ENCODE measurements at places on chromosomes 1 and 21.

GRCh38 chr1:158329300-158329699 is 2.0 kb downstream of the CD1B start:
- DNase-seq, result no peak

DNA sequence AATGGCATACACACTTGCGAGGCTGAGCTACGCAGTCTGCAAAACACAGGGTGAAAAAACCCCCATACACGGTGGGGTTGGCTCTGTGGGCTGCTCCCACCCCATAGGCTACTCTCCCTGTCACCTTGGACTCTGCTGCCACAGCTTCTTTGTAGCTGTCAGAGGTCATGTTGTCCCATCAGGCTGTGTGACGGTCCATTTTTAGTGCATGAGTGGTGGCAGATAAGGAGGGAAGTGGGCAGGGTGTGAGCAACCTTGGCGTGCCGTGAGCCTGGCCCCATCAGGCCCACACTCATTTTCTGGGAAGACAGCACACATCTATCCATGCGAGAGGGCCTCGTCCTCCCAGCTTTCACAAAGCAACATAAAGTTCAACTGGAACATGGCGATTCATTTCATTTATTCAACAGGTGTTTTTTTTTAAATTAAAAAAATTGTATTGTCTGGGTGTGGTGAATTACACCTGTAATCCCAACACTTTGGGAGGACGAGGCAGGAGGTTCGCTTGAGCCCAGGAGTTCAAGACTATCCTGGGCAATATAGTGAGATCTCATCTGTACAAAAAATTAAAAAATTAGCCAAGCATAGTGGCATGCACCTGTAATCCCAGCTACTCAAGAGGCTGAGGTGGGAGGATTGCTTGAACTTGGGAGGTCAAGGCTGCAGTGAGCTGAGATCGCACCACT is 9.5 kb downstream of the GPR137B start:
- DNase-seq, result no peak

- DNase-seq, result no peak
These were observed 39.9 kb downstream of the COP1 start for GRCh38 chr1:176167210-176167609.

DNA sequence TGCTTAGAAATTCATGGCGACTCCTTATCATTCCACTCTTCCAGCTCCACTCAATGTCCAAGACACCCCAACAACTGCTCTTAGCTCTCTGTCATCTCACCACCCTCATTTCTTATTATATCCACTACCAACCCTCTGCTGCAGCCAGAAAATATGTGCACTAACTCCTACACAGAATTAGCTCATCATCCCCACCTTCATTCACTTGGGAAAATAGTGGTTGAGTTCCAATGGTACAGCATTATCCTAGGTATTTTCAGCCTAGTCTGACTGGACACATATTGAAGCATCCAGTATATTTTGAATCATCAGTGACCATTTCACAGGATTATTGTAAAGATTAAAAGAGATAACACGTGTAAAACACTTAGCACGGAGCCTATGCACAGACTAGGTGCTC is 16.7 kb upstream of the VSIG8 start:
- DNase-seq, result no peak

- no peak for DNase-seq
These were observed 27.4 kb downstream of the CACHD1 start for GRCh38 chr1:64497088-64497883.

DNA sequence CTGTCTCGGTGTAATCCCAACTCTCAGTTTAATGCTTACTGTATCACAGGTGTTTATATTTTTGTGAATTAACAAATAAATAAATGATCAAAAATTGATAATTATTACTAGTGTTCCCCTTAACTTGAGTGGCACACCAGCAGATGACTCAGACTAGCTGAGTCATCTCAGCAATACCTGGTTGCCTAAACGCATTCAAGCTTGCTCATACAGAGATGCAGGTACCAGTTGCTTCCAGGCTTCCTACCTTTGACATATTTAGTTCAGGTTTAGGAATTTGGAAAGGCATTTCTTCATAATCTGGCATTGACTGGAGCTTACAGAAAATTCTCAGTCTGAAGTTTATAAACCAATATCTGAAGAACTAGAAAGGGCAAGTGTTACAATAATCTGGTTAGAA is 78.9 kb upstream of the LMO4 start:
- DNase-seq, result no peak

Measured in KBM-7 (cell line).